ENCODE measurements at places on chromosomes 11 and 22.

GRCh38 chr11:64484191-64485022 lies 106.6 kb upstream of the SLC22A12 start:
- DNase-seq = no peak

- DNase-seq = no peak
Measured at GRCh38 chr22:35799150-35799549, 81.5 kb downstream of the APOL5 start.

DNA sequence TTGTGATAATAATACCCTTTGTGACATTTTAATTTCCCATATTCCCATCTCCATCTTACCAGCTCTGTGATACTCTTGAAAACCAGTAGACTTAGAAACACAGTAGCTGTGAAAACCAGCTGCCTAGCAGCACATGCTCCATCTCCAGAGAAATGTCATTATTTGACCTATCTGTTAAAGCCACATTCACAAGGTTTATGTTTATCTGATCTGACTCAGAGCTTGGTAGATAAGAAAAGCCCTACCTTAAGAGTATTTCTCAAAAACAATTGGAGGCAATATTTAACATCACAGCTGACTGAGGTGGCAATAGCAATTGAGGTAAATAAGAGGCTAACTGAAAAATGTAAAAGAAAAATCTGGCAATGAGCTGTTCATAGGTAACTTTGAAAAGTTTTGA lies 8.1 kb upstream of the ANO3 start:
- no peak for DNase-seq

- no peak for DNase-seq
Measured at GRCh38 chr22:27372969-27373670, 428.4 kb downstream of the MN1 start.
